ENCODE measurements at places on chromosomes 1 and 21. TPM values are rescaled to one million over a fixed set of nuclear protein-coding genes. Genes with fewer than 3 reads are reported as not detected.

The IGSF3 gene
- 3.6 TPM for polyA plus RNA-seq

The TNFSF4 gene
- 25.9 TPM for polyA plus RNA-seq

The EXO5 gene
- 7.4 TPM for polyA plus RNA-seq

The HHAT gene
- 10.8 TPM for polyA plus RNA-seq

The OR2M3 gene
- polyA plus RNA-seq, result not detected

The LPAR3 gene
- polyA plus RNA-seq, result 0.08 TPM

The CFAP57 gene
- 0.36 TPM for polyA plus RNA-seq

The PALMD gene
- 1.8 TPM for polyA plus RNA-seq

The CELA3B gene
- polyA plus RNA-seq, result not detected

The RNF186 gene
- polyA plus RNA-seq, result not detected

GRCh38 chr1:71054281-71054731, 6.7 kb upstream of the PTGER3 start:
- DNase-seq, result no peak

DNA sequence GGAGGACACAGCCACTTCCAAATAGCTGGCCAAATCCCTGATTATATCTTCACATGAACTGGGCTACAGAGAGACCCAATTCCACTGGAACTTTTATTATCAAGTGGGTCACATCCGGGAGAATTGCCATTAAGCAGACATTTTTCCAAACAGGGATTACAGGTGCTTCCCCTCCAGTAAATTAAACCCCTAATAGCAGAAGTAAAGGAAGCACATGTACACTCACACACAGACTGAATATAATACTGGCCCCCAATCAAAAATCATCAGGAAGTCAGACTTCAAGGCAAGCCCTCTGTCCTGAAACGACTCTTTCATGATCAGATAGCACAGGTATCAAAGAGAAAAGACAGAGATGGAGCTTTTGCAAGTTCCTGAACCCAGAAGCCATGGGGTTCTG, 118.6 kb upstream of the PPP2R5A start:
- no peak for DNase-seq

DNA sequence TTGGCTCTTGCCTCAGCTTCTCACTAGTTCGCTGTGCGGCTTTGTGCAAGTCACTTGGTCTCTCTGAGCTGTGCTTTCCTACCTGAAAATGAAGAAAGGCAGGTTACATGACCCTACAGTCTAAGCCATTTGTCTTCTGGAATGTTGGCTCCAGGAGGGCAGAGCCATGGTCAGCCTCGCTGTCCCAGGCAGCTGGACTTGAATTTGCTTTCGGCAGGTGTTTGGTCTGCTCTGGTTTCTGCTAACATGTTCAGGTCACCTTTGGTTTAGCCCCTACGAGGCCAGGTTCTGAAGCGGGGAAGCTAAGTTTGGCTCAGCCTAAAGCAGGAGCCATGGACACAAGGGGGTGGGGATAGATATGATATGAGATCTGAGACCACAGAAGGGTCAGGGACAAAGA, 19.1 kb downstream of the LRRC38 start:
- no peak for DNase-seq

DNA sequence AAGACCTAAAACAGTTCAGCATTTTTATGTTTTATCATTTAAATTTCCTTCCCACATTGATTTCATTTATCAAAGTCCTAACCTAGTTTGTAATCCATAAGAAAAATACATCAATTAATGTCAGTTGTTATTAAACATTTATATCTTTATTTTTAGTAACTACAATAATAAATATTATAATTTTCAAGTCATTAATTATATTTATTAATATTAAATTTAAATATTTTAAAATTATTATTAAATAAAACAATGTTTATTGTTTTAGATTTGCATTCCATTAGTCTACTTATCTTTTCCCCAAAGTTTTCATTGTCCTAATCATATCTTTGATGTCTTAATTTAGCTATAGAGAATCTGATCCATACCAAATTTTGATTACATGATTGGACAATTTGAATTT, 368.9 kb downstream of the PLA2G4A start:
- no peak for DNase-seq

GRCh38 chr1:50424045-50424883, 1.0 kb upstream of the DMRTA2 start:
- peak; percentile 54 for DNase-seq

GRCh38 chr1:154845879-154846278, 24.2 kb downstream of the KCNN3 start:
- peak; percentile 54 for DNase-seq

DNA sequence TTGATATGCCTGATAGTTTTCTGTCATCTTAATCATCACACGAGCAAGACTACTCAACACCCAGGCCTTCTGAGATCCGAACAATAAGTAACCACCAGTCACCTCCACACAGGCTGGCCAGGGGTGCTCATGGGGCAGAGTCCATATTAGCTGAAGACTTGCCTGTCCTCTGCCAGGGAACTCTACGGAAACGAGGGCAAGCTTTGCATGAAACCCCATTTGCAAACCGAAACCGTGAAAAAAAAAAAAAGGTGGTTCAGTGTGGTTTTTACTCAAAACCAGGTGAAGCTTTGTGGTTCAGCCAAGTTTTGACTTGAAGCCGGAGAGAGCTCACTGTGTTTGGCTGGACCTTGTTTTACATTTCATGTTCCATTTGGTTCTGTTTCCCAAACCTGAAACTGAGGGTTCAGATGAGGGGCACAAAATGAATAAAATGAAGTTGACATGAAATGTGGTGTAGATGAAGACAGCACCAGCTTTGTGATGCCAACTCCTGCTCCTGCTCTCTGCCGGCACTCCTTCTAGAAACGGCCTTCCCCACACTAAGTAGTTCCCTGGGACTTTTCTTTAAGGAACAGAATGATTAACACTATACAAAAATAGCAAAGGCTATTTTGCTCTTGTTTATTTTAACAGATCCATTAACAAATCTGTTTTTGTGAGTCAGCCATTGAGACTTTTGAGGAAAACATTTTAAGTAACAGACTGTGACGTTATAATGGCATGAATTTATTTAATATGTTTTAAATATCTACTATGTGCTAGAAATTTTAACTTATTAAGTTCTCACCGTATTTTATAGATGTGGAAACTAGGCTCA, 74.7 kb downstream of the RUNX1 start:
- no peak for DNase-seq

DNA sequence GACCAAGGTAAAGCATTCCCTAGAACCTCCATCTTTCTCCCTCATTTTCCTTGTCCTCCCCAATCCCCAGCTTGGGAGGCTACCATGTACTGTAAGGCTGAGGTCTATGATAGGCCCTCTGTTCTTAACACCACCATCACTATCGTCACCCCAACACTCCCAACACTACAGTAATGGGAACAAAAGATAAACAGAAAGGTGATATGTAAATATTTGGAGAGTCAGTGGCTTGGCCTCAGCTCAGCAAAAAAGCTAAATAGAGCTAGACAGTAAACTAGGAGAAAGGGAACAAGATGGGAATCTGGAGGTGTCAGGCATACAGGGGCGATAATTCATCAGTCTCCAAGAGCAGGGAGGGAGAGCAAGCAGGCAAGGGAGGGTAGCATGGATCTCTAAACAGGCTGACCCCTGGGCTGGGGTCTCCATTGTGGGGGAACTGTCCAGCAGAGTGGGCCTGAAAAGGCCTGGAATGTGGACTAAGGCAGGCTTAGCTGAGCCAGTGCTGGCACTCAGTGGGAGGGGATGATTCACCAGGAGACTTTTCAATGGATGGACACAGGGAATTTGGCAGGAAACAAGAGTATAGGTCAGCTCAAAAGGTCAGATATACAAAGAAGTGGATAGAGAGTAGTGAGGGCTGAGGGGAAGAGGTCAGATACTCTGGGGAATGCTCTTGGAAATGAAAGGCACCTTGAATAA, 6.7 kb downstream of the WNT2B start:
- no peak for DNase-seq

DNA sequence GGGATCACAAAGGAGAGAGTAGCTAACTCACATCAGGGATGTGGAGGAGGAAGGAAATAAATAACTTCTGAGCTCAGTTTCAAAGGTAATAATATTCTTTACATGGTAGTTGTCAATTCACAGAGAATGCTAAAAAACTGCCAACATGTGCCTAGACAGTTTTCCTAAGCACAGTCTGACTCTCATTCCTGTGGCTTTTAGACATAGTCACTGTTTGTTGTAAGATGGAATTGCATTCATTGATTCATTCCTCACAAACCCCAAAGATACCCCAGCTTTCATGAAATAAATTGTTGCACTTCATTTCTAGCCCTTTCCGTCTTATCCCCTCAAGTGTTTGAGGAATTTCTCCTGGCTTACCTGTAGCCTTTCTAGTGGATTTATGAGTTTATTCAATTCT, 263.9 kb downstream of the NTNG1 start:
- no peak for DNase-seq

DNA sequence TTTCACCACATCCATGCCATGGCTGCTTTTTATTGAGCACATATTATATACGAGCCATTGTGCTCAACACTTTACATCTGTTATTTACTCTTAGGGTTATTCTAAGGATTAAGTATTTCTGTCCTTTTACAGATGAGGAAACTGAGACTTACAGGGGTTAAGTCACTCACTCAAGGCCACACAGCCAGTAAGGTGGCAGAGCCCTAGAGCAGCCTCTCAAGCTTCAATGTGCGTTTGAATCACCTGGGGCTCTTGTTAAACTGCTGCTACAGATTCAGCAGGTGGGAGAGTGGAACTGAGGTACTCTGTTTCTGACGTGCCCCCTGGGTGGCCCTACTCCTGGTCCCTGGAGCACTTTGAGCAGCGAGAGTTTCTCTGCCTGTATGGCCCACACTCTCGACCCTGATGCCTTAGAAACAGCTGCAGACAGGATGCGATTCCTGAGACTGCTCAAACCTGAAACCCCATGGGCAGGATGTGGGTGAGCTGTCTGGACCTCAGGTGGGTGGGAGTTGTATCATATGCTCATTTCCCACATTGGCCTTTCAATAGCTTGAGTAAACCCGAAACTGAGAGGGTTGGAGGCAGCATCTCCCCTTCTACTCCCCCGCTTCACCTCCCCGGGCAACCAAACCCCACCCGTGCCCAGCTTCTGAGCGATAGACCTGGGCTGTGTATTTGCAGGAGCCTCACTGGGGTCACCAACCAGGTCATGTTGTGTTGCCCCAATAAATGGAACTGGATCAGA, 59.3 kb downstream of the MAN1C1 start:
- DNase-seq, result no peak

- no peak for DNase-seq
Measured at GRCh38 chr1:235011064-235011598, 117.5 kb downstream of the TOMM20 start.

GRCh38 chr1:23400324-23401114, 24.0 kb downstream of the TCEA3 start:
- DNase-seq, result no peak

GRCh38 chr1:225945564-225945963, 4.5 kb upstream of the LEFTY2 start:
- no peak for DNase-seq

DNA sequence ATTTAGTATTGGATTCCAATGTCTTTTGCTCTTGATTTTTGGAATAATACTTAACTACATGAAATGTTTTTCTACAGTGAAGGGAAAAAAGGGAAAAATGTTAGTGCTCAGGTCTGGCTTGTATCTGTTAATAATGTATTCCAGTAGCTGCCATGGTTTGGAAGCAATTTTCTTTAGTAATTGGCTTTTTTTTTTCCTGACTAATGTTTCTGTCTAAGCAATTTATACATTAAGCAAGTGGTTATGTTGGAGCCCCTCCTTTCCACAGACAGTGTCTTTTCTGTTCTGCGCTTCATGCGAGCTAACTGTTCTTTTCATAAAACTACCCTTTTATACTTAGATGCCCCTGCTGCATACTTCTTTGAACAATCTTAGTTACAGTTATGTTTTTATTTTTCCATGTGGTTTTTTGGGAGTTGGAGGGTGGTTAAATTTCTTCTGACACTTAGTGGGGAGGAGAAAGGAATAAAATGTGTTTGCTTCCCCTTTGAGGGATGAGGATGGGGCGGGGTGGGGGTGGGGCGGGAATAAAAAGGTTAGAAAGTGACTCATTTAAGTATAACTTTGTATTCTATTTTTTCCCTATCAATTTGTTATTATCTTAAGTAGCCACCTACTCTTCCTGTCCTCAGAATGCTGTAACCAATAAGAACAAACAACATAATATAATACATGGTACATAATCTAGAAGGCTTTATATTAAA, 83.1 kb downstream of the CLIC4 start:
- DNase-seq, result peak; percentile 22

- DNase-seq, result no peak
Measured at GRCh38 chr1:1129381-1129821, 13.5 kb upstream of the C1orf159 start.

DNA sequence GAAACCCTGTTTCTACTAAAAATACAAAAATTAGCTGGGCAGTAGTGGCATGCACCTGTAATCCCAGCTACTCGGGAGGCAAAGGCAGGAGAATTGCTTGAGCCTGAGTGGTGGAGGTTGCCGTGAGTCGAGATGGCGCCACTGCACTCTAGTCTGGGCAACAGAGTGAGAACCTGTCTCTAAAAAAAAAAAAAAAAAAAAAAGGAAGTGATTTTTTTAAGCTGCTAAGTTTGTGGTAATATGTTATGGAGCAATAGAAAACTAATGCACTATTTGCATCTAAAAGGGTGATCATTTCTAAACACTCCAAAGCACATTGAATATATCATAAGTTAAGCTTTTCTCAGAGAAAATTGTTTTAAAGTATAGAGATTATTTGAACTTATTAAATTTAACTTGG, 244.8 kb upstream of the SPAG17 start:
- DNase-seq, result no peak

DNA sequence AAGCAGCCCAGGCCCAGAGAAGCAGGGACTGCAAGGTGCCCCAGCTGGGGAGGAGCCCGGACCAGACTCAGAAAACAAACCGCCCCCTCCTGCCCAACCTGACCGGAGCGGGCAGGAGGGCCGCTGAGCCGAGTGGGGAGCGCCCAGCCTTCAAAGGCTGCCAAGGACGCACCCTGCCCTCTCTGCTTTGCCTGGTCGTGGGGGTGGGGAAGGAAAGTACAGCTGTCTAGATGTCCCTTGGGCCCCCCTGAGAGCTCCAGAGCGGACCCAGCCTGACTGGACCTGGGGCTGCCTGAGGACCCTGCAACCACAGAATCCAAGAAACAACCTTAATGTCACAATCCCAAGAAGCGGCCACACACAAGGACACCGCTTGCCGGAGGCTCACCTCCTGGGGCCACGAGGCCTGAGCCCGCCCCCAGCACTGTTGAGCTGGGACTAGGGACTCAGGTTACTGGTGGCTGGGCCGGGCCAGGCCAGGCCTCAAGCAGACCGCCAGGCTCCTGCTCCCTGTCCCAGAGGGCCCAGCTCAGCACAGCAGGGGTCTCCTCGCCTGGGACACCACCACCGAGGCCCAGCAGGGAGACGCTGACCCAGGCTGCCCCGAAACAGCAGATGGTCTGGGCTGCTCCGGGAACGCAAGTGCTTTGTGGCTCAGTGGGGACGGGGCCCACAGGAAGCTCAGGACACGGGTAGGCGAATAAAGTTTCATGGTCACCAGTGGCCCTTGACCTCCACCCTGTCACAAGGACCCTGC, 1.4 kb downstream of the DVL1 start:
- DNase-seq, result no peak

DNA sequence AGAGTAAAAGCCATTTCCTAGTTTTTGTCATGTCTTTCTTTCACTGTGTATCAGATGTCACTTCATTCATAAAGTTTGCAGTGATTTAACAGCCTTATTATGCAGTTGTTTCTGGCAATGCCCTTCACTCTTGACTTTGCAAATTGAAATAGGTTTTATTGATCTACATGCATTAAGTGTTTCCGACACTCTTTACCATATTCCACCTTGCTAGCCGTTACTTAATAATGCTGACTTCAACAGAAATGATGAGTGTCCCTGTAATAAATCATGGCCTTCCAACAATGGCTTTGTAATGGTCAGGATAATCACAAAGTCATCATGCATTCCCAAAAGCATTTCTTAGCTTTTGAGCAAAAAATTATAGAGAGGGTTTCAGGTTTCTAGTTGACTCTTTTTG, 236.8 kb upstream of the FMN2 start:
- no peak for DNase-seq

- no peak for DNase-seq
Measured at GRCh38 chr1:93815366-93816110, 63.5 kb downstream of the DNTTIP2 start.

Measured in SK-N-SH (cell line).